Substantia nigra (tissue), 51 donors: ENCODE measurements at places on chromosomes 7 and 10.

GRCh38 chr7:155212301-155213015, 85.2 kb upstream of the INSIG1 start:
- no peak for DNase-seq

DNA sequence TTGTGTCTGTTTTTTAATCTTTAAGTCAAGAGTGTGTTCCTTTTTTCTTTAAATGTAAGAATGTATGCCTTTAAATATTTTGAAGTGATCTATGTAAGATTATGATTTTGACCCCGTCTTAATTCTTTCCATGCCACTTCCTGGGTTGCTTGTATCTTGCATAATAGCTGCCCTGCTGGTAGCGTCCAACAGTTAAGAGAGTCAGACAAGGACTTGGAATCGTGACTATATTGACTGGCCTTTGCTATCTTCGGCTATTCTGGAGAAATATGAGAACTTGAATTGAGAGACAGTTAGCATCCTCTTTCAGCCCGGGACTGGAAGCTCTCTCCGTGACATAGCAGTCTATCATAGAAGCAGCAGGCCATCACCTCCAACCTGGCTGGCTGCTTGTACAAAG, 13.0 kb downstream of the NRP1 start:
- no peak for DNase-seq

- no peak for DNase-seq
Observed at GRCh38 chr10:117186832-117187615, 10.3 kb upstream of the KCNK18 start.

GRCh38 chr10:95505641-95506040, 55.5 kb downstream of the SORBS1 start:
- no peak for DNase-seq

GRCh38 chr7:104153287-104153686, 54.5 kb downstream of the ORC5 start:
- no peak for DNase-seq

- DNase-seq, result no peak
Observed at GRCh38 chr10:97726636-97727178, 10.2 kb upstream of the ZFYVE27 start.

DNA sequence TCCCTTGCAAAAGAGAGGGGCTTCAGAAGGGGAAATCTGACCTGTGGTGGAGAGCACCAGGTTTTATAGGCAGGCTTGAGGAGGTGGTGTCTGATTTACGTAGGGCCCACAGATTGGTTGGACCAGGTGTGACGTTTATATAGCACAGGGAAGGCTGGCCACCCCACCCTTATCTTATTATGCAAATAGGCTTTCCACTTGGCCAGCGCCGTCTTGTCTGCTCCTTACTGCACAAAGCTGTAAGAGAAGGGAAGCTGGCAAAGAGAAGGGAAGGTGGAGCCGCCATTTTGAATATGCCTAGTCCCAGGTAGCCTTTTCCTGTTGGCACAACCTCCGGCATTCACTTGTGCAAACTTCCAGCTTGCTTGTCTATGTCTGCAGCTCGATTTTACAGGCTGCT, 221.4 kb downstream of the GATA3 start:
- DNase-seq, result no peak

DNA sequence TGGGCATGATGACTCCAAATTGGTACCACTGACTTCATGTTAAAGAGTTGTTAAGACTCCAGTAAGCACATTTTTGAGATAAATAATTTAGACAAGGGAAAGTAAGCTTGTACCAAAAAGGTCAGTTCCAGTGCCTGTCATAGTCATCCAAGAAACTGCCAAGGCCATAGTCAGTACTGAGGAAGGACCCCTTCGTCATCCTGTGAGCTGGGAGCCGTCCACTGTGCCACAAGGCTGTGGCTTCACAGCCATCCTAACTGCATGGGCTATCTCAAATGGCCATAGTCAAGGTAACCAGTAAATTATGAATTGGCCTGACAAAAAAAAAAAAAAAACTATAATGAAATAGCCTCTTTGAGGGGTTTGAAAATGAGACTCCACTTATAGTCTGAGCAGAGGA, 207.2 kb downstream of the C7orf25 start:
- DNase-seq, result no peak

DNA sequence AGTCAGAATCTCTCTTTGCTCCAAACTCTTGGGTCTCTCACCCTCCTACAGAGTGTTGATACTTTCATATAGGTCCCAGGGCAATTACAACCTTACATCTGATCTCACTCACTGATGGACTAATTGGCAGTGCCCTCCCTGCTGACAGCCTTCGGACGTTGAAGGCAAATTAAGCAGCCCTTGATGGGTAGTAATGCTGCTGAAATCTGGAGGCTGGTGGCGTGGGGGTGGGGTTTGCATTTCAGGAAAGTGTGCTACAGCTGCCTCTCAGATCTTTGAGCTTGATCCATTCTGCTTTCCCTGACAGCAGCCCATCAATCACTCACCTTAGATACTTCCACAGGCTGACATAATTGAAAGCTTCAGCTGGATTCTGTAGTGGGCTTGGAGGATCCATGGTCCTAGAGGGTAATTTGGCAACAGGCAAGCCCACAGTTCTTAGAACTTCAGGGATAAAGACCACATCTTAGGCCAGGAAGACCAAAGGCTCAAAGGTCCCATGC, 349.1 kb upstream of the PODXL start:
- DNase-seq, result no peak

GRCh38 chr10:91210435-91210834, 10.0 kb upstream of the PCGF5 start:
- no peak for DNase-seq

GRCh38 chr10:11322698-11323097, 288.8 kb downstream of the USP6NL start:
- DNase-seq, result no peak

GRCh38 chr10:97463363-97464132, 17.6 kb downstream of the ZDHHC16 start:
- peak; percentile 21 for DNase-seq

GRCh38 chr10:113604572-113604971, 51.7 kb downstream of the HABP2 start:
- DNase-seq, result no peak

DNA sequence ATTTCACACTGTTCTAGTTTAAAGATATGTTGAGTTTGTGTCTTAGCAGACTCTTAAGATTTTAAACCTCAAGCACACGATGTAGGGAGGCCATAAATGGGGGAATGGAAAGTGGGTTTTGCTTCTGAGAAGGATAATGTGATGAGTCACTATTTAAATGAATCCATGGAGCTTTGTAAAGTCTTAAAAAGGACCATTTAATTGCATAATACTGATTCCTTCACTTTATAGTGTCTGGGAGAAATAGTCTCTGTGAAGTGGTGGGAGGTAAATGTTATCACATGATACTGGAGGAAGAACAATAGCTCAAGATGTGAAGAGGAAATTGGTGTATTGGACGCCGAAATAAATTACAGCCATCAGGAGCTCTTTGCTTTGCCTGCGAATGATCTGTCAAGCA, 84.0 kb upstream of the MYO3A start:
- DNase-seq, result no peak

- DNase-seq, result no peak
Observed at GRCh38 chr10:34524369-34525091, 290.6 kb downstream of the PARD3 start.

DNA sequence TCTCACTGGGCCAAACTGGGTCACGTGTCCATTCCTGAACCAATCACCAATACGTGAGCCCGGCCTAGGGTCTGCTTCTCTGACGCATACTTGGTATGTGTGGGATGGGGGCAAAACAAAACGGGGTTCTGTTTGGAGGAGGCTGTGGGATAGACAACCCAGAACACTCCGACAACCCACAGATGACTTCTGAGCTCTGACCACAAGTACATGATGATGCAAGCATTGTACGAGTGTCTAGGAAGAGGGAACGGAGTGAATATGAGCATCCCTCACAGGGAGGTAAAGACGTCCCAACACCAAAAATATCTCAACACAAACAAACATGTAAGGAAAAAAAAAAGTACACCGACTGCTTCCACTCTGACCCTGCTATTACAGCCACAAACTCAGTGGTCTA, 5.6 kb downstream of the DAGLB start:
- no peak for DNase-seq

- DNase-seq, result no peak
Observed at GRCh38 chr7:44537442-44537841, 3.7 kb downstream of the NPC1L1 start.

GRCh38 chr10:129631870-129632623, 165.0 kb downstream of the MGMT start:
- DNase-seq, result no peak

- no peak for DNase-seq
Observed at GRCh38 chr10:129507216-129507889, 40.3 kb downstream of the MGMT start.

DNA sequence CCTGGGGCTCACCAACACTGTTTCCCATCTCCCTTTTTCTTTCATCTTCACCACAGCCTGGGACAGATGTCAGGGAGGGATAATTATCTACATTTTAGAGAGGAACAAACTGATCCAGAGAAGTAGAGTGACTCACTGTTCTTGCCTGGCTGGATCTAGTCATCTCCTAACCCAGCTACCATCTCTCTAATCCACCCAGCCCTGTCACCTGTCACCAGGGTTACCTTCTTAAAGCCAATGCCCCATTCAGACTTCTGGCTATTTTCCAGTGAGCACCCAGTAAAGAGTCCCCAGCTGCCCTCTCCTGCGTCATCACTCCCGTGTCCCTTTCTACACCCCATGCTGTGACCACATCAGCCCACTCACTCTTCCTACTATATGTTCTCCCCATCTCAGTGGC, 68.4 kb upstream of the DUSP5 start:
- DNase-seq, result no peak

GRCh38 chr7:29642494-29643155, 79.0 kb downstream of the PRR15 start:
- DNase-seq, result no peak

DNA sequence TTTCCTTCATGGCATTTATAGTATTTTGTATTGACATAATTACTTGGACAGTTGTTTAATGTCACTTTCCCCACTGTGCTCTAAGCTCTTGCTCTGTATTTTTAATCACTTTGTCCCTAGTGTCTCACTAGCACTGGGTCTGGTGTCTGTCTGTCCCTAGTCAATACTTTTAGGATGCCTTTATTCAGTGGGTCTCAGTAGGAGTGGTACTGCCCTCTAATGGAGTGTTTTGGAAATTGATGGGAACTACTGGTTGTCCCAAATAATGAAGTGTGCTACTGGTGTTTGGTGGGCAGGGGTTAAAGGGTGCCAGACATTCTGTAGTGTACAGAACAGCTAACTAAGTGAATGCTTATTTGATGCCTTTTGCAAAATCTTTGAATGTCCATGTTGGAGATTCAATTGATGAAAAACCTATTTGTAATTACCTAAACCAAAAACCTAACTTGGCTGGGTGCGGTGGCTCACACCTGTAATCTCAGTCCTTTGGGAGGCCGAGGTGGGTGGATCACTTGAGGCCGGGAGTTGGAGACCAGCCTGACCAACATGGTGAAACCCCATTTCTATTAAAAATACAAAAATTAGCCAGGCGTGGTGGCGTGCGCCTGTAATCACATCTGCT, 33.3 kb downstream of the CDK14 start:
- DNase-seq, result no peak

- DNase-seq, result no peak
Observed at GRCh38 chr10:85100495-85100894, 772.1 kb downstream of the CCSER2 start.

DNA sequence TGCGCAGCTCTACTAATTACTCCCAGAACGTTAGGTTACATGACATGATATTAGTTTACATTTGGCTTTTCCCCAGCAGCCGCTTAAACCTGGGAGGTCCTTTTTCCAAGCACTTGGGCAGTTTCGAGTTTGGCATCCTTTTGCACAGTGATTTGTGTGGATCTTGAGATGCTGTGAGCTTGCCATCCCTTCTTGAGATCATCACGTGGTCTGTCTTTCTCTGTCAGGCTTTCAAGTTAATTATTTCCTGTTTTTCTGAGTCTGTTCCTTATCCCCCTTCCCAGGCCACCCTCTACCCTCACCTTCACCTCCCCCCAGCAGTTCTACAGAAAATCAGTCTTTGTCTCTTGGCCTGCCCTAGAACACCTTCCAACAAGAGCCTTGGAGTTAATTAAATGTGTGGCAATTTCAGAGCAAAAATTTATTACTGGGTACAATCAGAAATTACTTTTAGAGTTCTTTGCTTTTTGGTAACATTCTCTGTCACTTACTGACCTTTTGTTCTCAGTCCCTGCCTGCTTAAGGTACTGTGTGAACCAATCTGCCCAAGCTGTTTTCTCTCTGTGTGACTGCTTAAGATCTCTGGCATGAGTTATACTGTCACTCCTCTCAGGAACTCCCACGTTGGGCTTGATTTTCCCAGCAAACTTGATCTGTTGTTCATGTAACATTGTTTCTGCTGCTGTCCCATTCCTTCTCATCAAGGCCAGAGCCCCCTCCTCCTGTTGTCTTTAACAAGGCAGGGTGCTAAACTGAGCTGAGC, 3.1 kb upstream of the SLF2 start:
- DNase-seq, result no peak

GRCh38 chr10:7546385-7546967, 120.3 kb downstream of the ITIH5 start:
- DNase-seq, result no peak

- DNase-seq, result no peak
Observed at GRCh38 chr10:43055217-43055616, 21.7 kb upstream of the RET start.

DNA sequence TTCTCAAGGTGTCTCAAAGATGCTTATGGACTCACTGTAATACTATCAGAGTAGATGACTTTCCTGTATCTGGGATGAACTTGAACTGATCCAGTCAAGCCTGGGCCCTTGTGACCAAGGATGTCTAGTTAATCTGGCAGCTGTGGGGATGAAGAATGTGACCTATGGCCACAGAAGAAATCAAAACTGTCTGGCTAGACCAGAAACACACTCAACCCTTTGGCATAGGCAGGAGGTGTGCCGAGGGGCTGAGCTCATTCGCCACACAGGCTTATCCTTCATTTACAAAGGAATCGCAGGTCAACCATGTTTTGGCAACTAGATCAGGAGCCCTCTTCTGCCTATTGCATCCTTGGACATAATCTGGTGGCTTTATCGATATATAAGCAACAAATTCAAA, 110.6 kb downstream of the ATXN7L1 start:
- DNase-seq, result no peak

- no peak for DNase-seq
Observed at GRCh38 chr10:59448616-59449015, 86.3 kb upstream of the FAM13C start.

- DNase-seq, result no peak
Observed at GRCh38 chr7:55071411-55072175, 52.8 kb downstream of the EGFR start.
